NCI-H2081 treated with DMSO at 0.1 percent for 48 hours (cell line): ENCODE measurements at places on chromosomes 3 and 15.

- no peak for DNase-seq
These were observed 44.0 kb downstream of the NR2F2 start for GRCh38 chr15:96374499-96374898.

- DNase-seq: no peak
These were observed 19.0 kb downstream of the USP13 start for GRCh38 chr3:179671747-179672242.

DNA sequence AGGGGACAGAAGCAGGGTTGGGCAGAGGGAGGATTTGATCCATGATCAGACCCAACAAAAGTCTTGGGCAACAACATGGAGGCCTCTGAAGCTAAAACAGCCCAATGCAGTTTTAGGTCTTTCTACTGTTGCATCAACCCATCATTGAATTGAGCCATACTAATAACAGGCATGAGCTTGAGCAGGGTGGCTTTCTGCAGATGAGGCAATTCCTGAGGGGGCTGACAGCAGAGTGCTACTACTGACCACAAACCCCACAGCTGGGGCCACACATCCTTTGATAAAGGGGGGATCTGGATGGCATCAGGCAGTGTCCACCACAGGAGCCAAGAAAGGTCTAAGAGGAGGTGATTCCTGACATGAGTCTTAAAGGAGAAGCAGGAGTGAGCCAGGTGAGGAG lies 517.0 kb upstream of the PPP2R3A start:
- no peak for DNase-seq

GRCh38 chr15:49718234-49718633 lies 97.4 kb downstream of the DTWD1 start:
- DNase-seq: no peak

GRCh38 chr3:151197981-151198767 lies 4.8 kb downstream of the GPR171 start:
- DNase-seq: no peak

DNA sequence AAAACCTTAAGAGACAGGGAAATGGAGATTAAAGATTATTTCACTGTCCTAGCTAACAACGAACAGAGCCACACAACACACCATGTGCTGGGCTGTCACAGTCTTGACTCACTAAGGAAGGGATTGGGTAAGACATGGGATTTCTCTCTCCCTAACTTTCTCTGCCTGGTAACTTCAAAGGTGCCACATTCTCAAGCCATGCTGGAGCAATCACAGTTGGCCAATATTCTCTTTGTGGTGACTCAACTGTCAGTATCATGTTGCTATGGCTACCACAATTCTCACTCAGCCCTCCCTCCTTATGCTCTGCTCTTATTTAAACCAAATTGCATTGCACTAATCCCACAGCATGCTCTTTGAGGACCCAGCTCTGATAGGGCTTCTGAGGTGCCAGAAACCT lies 74.0 kb downstream of the OXNAD1 start:
- no peak for DNase-seq

DNA sequence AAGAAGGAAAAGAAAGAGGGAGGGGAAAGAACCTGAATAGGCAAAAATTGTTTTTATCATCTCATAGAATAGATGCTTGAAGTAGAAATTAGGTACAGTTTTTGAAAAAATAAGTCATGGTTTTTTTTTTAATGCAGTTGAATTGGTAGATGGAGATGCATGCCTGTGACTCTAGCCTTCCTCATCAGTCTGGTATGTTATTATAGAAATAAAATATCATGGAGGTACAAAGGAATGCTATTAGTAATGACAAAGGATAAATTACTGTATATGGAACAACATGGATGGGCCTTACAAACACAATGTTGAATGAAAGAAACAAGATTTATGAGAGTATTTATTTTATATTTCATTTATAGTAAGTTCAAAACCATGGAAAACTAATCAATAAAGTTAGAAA lies 162.4 kb upstream of the GALNT15 start:
- no peak for DNase-seq

DNA sequence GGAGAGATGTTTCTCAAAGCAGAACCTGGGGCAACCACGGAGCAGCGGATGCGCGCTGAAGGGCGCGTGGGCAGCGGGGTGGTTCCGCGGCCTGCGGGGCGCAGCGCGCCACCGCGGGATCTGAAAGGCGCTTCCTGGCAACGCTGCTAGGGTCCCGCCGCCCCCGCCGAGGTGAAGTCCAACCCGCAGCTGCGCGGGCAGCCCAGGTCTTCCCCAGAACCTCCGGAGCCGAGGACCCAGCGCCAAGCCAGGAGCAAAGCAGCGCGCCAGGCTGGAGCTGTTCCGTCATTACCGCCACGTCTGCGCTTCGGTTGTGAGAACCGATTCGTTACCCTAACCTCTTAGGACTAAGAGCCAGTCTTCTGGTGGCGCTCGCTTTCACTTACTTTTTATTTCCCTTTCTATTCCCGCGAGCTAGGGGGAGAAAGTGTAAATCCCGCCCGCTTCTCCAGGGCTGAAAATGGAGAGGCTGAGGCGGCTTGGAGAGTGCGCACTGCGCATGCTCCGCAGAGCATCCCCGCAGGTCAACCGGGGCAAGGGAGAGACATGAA lies 3.2 kb upstream of the GABRG3 start:
- no peak for DNase-seq

- no peak for DNase-seq
These were observed 238.9 kb downstream of the CADPS start for GRCh38 chr3:62636235-62636826.

DNA sequence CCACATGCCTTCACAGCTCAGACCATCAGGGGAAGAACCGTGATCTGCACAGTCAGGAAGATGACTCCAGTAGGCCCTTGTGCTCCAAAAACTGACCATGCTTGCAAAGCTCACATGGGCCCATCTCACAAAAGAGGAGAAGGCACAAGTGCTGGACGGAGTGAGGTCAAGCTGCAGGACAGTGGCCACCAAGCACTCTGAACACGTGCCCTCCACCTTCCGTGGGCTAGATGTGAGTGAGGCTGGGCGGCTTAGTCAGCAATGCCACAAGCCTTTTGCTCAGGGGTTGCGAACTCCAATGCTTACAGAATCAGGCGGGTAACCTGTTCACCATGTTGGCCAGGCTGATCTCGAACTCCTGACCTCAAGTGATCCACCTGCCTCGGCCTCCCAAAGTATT lies 70.9 kb downstream of the SCN5A start:
- no peak for DNase-seq

GRCh38 chr3:177357352-177358090 lies 160.2 kb upstream of the TBL1XR1 start:
- no peak for DNase-seq

DNA sequence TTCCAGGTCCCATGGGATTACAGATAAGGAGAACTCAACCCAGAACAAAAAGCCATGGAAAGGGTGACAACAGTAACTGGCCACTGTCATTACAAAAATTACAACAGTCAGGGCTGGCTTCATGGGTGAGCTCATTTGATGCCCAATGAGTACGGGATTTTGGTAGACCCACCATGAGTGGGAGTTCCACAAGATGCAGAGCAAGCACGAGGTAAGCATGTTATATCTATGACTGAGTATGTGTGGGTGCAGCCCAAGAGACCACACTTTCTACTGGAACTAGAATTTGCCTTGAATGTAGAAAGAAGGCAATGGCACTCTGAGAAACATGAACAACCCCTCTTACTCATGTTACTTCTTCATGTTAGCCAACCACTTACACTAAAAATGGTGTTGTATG lies 83.3 kb downstream of the IGF2BP2 start:
- no peak for DNase-seq

- no peak for DNase-seq
These were observed 78.2 kb upstream of the BLM start for GRCh38 chr15:90638963-90639362.

DNA sequence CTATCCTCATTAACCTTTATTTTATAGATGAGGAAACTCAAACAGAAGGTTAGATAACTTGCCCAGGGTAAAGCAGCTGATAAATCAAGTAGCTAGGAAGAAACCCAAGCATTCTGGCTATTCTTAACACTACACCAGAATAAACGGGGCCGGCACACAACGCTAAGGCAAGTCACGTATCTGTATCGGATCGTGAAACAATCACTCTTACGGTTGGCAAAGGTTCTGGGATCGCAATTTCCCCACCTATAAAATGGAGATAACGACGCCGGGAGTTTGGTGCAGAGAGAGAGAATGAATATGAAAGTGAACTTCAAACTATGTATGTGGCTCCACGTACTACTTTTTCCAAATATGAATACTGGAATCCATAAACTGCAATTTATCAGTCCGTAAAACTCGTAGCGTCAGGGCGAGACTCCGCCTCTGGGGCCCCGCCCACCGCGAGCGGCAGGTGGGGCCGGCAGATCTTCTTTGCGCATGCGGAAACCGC lies 252 bp upstream of the ARMC8 start:
- DNase-seq: peak; percentile 87

GRCh38 chr15:77599899-77600298 lies 32.8 kb downstream of the LINGO1 start:
- no peak for DNase-seq

- DNase-seq: no peak
These were observed 22.9 kb upstream of the UTS2B start for GRCh38 chr3:191353022-191353777.
